Renal cortical epithelial cell (primary cell): ENCODE measurements at places on chromosomes 13 and 19.

DNA sequence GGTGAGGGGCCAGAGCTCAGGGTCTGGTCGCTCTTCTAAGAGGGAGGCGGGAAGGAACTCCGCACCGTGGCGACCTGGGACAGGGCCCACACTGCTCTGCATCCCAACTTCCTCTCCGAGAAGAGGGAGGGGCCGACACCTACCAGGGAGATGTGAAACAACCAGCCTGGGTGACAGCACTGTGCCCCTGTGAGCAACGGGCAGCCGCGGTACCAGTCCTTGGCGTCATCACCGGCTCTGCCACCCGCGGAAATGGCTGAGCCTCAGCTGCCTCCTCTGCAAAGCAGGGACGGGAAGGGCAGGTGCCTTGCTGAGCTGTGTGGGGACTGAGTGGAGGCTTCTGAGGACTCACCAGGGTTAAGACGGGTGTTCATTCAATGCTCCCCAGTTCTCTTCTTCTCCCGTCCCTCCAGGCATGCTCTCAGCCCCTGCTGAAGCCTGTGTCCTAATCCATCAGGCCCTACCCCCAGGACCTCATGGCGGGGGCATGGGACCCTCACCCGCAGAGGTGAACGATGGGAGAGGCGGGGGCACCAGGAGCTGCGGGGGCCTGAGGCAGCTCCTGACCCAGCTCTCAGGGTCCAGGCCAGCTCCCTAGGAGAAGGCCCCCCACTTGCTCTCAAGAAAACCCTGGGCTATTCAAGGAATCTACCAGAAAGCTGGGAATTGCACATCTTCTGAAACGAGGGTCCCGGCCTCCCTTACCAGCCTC is 9.3 kb downstream of the ZNF787 start:
- DNase-seq = peak; percentile 30

GRCh38 chr13:109651854-109652253 is 134.5 kb downstream of the IRS2 start:
- no peak for DNase-seq

GRCh38 chr19:46955813-46956371 is 63.7 kb upstream of the NPAS1 start:
- DNase-seq = no peak

DNA sequence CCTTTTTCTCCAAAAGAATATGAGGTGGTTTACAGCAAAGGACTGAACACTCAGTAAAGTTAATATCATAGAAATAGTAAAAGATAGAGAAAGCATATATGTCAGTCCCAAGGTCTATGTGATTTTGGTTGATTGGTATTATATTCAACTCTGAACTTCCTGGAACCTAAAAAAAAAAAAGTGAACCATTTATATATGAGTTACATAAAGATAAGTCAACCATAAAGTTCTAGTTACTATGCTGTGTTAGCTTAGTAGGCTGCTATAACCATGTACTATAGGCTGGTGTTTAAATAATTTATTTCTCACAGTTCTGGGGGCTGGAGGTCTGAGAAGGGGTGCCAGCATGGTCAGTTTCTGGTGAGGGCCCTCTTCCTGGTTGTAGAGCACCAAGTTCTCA is 475.6 kb downstream of the KLF12 start:
- no peak for DNase-seq

DNA sequence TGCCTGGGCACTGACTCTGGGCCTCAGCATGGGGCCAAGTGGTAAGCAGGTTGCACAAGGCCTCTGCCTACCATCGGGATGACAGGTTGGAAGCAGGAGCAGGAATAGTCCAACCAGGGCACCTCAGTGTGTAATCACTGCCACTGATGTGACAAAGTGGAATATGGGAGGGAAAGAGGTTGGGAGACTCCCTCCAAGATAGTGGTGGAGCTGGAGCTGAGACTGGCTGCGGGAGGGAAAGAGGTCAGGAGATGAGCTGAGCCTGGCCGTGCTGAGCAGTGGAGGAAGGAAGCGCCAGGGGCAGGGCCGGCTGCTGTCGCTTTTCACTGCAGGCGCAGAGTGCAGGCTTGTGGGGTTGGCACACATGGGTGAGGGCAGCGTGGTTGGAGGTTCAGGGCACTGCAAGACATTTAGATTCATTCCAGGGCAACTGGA is 6.8 kb downstream of the UPF3A start:
- DNase-seq = no peak

- peak; percentile 54 for DNase-seq
These were observed 1.8 kb downstream of the FXYD7 start for GRCh38 chr19:35144600-35145436.

GRCh38 chr19:48627865-48628314 is 8.6 kb downstream of the SPHK2 start:
- no peak for DNase-seq

DNA sequence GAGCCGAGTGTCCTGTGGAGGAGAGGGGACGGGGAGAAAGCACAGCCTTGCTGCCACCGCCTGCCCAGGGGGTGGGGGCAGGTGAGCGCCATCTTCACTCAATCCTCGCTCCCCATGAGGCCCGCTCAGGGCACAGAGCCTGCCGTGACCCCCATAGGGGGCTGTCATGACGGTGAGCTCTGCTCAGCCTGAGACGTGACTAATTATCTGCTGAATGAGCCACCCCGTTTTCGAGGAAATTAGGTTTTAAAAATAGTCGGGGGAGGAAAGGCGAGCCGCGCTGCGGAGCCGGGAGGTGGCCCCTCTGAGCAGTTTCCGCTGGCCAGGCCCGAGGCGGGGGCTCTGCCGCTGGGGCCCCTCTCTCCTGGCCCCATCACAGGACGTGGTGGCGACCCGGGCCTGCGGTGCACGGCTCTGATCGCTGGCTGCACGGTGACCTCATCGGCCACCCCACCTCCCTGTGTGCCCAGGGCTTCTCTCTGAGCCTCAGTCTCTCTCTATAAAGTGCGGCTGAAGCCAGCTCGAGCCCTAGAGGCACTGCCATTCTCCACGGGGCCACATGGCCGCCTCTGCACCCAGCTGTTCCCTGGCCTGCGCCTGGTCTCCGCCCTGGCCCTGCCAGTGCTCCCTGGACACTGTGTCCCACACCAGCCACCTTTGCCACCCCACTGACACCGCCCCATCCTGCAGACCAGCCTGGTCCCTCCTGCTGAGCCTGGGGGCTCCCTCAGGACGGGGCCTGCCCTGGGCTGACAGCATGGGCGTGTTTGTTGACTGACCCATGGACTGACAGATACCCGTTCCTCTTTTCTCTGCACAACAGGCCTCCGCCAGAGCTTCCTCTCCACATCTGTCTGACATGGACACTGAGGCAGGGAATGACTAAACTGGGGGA is 28.3 kb downstream of the PIP5K1C start:
- no peak for DNase-seq
